Iris pigment epithelial cell (primary cell): ENCODE measurements at places on chromosomes 5 and 9.

DNA sequence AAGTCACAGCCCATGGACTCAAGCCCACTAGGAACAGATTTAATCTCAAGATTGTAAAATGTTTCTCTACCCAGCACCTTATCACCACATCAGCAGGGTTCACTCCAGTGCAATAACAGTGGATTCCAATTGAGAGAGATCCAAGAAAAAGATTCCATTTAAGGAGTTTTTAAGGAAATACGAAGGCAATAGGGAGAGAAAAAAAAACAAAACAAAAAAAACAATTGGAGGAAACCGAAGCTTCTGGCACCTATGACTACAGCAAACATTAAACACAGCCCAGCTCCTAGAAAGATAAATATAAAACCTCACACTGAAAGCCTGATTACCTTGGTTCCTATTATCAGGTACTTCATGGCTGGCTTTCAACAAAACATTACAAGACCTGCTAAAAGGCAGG is 192.7 kb downstream of the DAB2IP start:
- DNase-seq, result no peak

GRCh38 chr9:96061293-96061987 is 185.9 kb downstream of the ERCC6L2 start:
- peak; percentile 49 for DNase-seq

- DNase-seq, result no peak
These were observed 135.8 kb downstream of the WDR70 start for GRCh38 chr5:37514946-37515345.

GRCh38 chr9:83219154-83219923 is 156.4 kb upstream of the RASEF start:
- DNase-seq, result peak; percentile 64

DNA sequence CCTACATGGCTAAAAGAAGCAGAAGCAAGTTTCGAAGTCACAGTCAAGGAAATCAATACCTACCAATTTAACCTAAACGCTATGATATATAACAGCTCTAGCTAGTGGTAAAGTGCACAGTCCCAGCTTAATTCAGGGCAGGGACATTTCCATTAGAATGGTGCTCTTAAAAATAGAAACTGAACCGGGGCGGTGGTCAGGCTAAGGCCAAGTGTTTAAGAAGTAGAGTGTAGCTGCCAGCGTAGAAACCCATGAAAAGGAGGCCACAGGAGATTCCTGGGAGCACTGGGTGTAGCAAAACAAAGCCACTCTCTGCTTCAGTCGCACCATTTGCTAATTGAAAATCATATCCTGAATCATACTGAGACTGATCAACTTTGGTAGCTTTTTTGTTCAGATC is 28.8 kb downstream of the PPIC start:
- DNase-seq, result no peak

- DNase-seq, result no peak
These were observed 407.8 kb upstream of the SGCD start for GRCh38 chr5:155919126-155919525.
